ENCODE measurements at places on chromosomes 1 and 21.

DNA sequence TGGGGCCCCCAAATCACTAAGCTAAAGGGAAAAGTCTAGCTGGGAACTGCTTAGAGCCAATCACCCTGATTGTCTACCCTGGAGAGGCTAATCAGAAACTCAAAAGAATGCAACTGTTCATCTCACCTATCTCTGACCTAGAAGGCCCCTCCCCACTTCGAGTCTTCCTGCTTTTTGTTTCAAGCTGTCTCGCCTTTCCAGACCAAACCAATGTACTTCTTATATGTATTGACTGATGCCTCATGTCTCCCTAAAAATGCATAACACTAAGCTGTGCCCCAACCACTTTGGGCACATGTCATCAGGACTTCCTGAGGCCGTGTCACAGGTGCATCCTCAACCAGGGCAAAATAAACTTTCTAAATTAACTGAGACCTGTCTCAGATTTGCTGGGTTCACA, 209.5 kb downstream of the APP start:
- H3K27ac ChIP-seq, result peak overlapping the region; percentile 72
- H3K27me3 ChIP-seq, result no peaks in the 10 kb centered on the region
- peaks cover 19% of the 10 kb centered on the region for H3K4me1 ChIP-seq
- peak; percentile 90 for DNase-seq
- H3K36me3 ChIP-seq, result no peaks in the 10 kb centered on the region

DNA sequence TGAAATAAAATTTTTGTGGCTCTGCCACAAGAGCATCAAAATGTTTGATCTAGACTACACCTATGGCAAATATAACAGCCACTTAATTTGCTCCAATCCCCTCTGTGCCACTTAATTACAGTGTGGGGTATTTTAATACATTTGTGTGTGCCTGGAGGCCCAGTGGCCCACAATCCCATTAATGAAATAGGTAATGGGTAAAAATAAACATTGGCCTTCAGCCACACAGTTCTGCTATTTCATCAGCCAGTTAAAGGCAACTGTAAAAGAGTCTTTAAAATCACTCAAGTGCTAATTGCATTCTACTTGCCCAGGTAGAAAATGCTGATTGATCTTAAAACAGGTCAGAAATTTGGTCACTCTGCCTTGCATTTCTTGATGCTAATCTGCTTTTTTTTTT, 151.6 kb upstream of the UBE2U start:
- no peaks in the 10 kb centered on the region for H3K27me3 ChIP-seq
- H3K4me3 ChIP-seq, result no peak overlapping the region
- H3K4me1 ChIP-seq, result no peaks in the 10 kb centered on the region
- H3K27ac ChIP-seq, result no peak overlapping the region
- no peak for DNase-seq

DNA sequence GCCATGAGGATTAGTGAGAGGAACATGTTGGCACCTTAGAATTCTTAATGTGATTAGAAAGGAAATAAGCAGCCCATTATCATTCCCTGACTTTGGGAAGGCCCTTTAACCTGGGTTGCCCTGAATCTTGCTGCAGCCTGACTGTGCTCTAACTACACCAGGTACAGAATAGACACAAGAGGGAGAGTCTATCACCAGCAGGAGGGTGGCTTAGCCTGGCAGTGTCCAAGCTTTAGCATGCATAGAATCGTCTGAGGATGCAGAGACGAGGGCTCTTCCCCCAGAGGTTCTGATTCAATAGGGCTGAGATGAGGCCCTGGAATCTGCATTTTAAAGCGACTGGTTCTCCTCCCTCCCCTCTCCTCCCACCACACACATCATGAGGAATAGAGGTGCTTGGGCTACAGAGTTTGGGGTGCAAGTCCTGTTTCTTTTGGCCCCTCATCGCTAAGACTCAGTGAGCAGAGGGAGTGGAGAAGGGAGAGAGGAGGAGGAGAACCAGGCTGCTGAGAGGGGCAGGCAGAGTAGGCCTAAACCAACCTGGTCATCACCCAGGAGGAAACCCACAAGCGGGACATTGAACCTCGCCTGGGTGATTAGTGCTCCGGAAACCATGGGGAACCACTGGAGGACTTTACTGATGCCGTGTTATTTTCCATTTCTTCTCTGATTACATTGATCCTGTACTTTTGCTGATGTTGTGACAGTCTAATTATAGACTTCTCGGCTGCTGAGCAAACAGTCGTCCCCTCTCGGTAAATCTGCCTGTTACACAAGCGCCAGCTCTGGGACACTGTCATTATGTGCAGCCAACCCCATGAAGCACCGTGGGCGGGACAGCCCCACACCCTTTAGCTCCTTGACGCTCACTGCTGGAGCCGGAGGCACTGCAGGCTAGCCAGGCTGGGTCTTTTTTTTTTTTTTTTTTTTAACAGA, 6.3 kb upstream of the TENT5C start:
- H3K4me3 ChIP-seq, result no peak overlapping the region
- H3K36me3 ChIP-seq, result no peaks in the 10 kb centered on the region
- H3K4me1 ChIP-seq, result peaks cover 34% of the 10 kb centered on the region
- H3K27me3 ChIP-seq, result no peaks in the 10 kb centered on the region

DNA sequence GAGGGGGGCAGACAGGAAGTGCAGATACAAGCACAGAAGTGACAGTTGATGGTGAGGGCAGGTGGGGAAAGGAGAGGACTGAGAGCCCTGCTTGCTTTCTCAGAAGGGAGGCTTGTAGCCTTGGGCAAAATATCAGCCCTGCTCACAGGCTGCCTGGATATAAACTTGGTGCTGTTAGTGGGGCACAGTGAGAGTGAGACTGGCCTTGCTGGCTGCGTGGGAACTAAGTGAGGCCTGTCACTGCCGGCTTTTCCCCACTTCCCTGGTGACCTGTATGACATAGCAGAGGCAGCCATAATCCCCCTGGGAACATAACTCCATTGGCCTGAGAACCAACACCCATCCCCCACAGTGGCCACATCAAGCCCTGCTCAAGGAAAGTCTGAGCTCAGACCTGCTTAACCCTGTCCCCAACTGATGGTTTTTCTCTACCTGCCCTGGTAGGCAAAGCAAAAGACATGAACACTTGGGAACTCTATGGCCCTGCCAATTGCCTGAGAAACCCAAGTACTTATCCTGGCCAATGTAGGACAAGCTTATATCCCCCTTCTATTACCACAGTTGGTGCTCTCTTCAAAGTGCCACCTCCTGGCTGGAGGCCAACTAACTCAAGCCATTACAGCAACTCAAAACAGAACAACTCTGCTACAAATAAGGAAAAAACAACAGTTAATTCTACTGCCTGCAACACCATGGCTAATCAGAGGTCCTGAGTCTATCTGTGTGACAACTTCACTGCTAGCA, 472.7 kb downstream of the PLPP3 start:
- H3K27ac ChIP-seq, result no peak overlapping the region
- H3K4me3 ChIP-seq, result no peak overlapping the region
- DNase-seq, result no peak
- no peaks in the 10 kb centered on the region for H3K36me3 ChIP-seq
- no peaks in the 10 kb centered on the region for H3K4me1 ChIP-seq
- H3K27me3 ChIP-seq, result no peaks in the 10 kb centered on the region

- no peaks in the 10 kb centered on the region for H3K27me3 ChIP-seq
- H3K36me3 ChIP-seq, result no peaks in the 10 kb centered on the region
- H3K27ac ChIP-seq, result peak overlapping the region; percentile 3
- no peak for DNase-seq
- H3K4me3 ChIP-seq, result no peak overlapping the region
- peaks cover 16% of the 10 kb centered on the region for H3K4me1 ChIP-seq
These were observed 46.1 kb downstream of the CAMTA1 start for GRCh38 chr1:6831366-6831765.

GRCh38 chr1:236663934-236664333, 22.4 kb upstream of the ACTN2 start:
- H3K36me3 ChIP-seq, result no peaks in the 10 kb centered on the region
- no peaks in the 10 kb centered on the region for H3K27me3 ChIP-seq
- H3K27ac ChIP-seq, result no peak overlapping the region
- DNase-seq, result peak; percentile 18
- H3K4me3 ChIP-seq, result no peak overlapping the region

DNA sequence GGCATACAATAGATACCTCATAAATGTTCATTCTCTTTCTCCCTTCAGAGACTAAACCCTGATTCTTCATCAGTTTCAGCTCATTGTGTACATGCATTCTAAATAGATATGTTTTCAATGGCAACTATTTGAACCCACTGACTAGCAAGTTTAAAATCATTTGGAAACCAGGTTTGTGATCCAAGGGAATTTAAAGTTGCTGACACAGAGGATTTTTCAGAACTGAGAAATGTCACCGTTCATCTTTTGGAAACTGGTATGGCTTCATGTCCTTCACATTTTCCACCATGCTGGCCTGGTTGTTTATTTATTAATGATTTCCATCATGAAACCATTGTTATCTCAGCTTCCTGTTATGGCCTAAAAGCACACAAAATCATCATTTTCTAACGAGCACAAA, 81.8 kb upstream of the BARHL2 start:
- no peak overlapping the region for H3K27ac ChIP-seq
- no peak overlapping the region for H3K4me3 ChIP-seq
- H3K36me3 ChIP-seq, result no peaks in the 10 kb centered on the region

- peak; percentile 36 for DNase-seq
- peaks cover 67% of the 10 kb centered on the region for H3K4me1 ChIP-seq
- no peak overlapping the region for H3K4me3 ChIP-seq
These were observed 32.0 kb downstream of the RSPH1 start for GRCh38 chr21:42463861-42464515.

DNA sequence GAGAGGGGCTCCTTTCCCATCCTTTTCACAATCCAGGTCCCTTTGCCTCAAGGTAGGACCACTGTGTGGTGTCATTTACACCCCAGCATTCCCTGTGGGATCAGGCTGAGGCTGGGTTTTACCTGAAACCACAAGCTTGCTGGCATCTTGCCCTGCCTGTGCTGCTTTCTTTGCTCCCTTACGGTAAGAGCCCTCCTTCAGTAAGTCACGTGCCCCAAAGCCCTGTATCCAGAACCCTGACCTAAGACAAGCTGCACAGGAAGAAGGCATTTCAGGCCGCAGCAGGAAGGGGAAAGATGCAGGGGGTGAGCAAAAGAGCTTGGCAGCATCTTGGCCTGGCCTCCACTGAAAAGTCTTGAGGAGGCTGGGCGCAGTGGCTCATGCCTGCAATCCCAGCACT, 58.4 kb downstream of the KLHDC7A start:
- no peak overlapping the region for H3K27ac ChIP-seq
- no peaks in the 10 kb centered on the region for H3K4me1 ChIP-seq
- peaks cover 91% of the 10 kb centered on the region for H3K27me3 ChIP-seq
- DNase-seq, result no peak
- no peaks in the 10 kb centered on the region for H3K36me3 ChIP-seq

GRCh38 chr21:31725202-31725839, 6.6 kb downstream of the SCAF4 start:
- H3K36me3 ChIP-seq, result no peaks in the 10 kb centered on the region
- no peaks in the 10 kb centered on the region for H3K27me3 ChIP-seq
- peaks cover 18% of the 10 kb centered on the region for H3K4me1 ChIP-seq
- no peak overlapping the region for H3K4me3 ChIP-seq
- no peak overlapping the region for H3K27ac ChIP-seq

DNA sequence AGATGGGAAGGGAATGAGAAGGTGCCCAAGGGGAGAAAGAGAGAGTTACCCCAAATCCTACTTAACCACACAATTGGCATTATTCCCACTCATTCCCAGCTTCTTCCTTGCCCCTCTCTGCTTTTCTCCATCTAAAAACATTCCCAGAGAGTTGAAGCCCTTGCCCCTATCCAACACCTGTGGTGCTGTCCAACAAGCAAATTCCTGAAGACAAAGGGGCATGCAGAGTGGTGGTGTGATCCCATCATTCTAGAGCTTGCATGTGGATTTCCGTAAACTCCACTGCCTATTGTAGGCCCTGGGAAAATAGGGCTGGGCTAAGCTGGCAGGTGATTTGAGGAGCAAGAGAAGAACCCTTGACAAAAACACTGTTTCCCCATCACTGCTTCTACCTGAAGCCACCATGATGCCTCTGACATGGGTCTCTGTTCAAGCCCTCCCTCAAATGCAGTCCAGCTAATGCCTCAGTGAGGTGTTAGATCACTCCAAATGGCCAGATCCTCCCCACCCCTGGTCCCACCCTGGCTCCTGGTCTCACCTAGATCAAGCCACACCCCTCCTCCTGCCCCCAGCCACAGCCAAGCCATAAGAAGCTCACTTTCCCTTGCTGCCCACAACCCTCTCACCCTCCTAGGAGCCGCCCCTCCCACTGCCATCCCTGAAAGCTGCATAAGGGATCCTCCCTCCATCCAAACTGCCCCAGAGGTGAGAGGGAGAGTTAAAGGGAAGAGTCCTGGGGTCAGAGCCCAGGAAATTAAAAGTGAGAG, 29.5 kb downstream of the SYT2 start:
- DNase-seq, result no peak
- H3K27ac ChIP-seq, result no peak overlapping the region
- H3K4me1 ChIP-seq, result no peaks in the 10 kb centered on the region
- no peaks in the 10 kb centered on the region for H3K36me3 ChIP-seq
- H3K27me3 ChIP-seq, result peaks cover 39% of the 10 kb centered on the region
- H3K4me3 ChIP-seq, result no peak overlapping the region

DNA sequence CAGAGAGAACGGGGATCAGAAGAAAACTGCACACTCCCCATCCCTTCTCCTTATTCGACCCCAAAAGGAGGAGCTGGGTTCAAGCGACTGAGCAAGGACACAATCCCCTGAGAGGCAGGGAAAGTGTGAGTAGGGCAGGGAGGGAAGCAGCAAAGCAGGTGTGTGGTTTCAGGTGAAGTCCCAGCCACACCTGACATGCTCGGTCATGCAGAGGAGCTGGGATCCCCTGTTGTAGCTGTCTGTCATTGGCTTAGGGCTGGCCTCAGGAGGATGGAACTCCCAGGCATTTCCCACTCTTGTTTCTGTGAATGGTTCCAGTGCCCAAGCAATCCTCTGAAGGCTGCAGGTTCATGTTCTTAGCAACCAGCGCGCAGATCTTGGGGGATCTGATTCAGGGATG, 150.7 kb downstream of the DSCAM start:
- H3K36me3 ChIP-seq, result no peaks in the 10 kb centered on the region
- H3K27me3 ChIP-seq, result peaks cover 7% of the 10 kb centered on the region
- no peak overlapping the region for H3K4me3 ChIP-seq
- no peak overlapping the region for H3K27ac ChIP-seq
- H3K4me1 ChIP-seq, result peaks cover 19% of the 10 kb centered on the region
- DNase-seq, result no peak

- H3K4me3 ChIP-seq, result no peak overlapping the region
- DNase-seq, result no peak
- H3K27me3 ChIP-seq, result no peaks in the 10 kb centered on the region
- no peaks in the 10 kb centered on the region for H3K4me1 ChIP-seq
- no peak overlapping the region for H3K27ac ChIP-seq
These were observed 426.1 kb downstream of the NUF2 start for GRCh38 chr1:163747855-163748254.

GRCh38 chr1:203523667-203524066, 29.7 kb downstream of the OPTC start:
- DNase-seq, result no peak
- H3K4me1 ChIP-seq, result no peaks in the 10 kb centered on the region
- H3K27ac ChIP-seq, result no peak overlapping the region
- no peaks in the 10 kb centered on the region for H3K27me3 ChIP-seq

- H3K4me1 ChIP-seq, result no peaks in the 10 kb centered on the region
- H3K36me3 ChIP-seq, result no peaks in the 10 kb centered on the region
- no peak for DNase-seq
- H3K27me3 ChIP-seq, result no peaks in the 10 kb centered on the region
- H3K4me3 ChIP-seq, result no peak overlapping the region
These were observed 55.1 kb downstream of the ATP2B4 start for GRCh38 chr1:203681739-203682138.

- no peaks in the 10 kb centered on the region for H3K27me3 ChIP-seq
- H3K36me3 ChIP-seq, result no peaks in the 10 kb centered on the region
- H3K4me1 ChIP-seq, result no peaks in the 10 kb centered on the region
- H3K27ac ChIP-seq, result no peak overlapping the region
- peak; percentile 23 for DNase-seq
These were observed 250.4 kb downstream of the PTBP2 start for GRCh38 chr1:96971849-96972602.

- H3K27me3 ChIP-seq, result no peaks in the 10 kb centered on the region
- H3K4me3 ChIP-seq, result no peak overlapping the region
- DNase-seq, result no peak
- H3K27ac ChIP-seq, result no peak overlapping the region
These were observed 11.5 kb downstream of the OTUD3 start for GRCh38 chr1:19893687-19894086.
